IMR-90 (cell line): ENCODE measurements at places on chromosomes 13 and 19. TPM values are rescaled to one million over a fixed set of nuclear protein-coding genes. Genes with fewer than 3 reads are reported as not detected.

PCDH20 gene
- not detected in 2 replicates for total RNA-seq

FOXA3 gene
- total RNA-seq: not detected in 2 replicates

PSG4 gene
- total RNA-seq: 87.5 and 106 TPM in 2 replicates

GPR12 gene
- total RNA-seq: not detected in 2 replicates

NLRP11 gene
- total RNA-seq: not detected in 2 replicates

DNA sequence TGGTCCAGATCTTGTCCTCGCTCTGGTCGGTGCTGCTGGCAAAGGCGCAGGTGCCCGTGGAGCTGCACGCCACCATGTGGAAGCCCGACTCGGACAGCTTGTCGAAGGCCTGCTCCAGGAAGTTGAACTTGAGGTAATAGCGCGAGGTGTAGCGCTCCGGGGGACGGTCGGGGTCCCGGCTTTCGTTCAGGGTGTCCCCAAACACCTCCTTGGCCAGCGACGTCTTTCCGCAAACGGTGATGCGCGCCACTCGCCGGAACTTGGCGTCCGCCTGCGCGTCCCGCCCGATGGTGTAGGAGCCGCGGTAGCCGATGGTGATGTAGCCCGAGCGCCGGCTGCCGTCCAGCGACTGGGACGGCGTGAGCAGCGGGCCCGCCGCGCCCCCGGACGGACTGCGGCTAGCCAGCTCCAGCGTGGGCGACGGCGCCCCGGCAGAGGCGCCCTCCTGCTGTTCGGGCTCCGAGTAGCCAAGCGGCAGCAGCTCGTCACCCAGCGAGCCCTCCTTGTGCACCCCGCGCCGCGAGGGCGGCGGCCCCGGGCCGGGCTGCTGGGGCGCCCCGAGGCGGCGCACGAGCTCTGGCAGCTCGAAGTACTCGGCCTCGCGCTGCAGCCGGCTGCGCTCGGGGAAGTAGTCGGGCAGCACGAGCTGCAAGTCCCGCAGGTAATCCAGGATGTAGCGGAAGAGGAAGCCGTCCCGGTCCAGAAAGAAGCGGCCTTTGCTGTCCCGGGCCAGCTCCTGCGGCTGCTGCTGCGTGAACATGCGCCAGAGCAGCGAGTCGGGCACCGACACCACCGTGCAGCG lies 801 bp downstream of the KCTD12 start:
- peak; percentile 61 for DNase-seq

GRCh38 chr13:77323858-77324257 lies 3.0 kb downstream of the MYCBP2 start:
- DNase-seq: no peak

DNA sequence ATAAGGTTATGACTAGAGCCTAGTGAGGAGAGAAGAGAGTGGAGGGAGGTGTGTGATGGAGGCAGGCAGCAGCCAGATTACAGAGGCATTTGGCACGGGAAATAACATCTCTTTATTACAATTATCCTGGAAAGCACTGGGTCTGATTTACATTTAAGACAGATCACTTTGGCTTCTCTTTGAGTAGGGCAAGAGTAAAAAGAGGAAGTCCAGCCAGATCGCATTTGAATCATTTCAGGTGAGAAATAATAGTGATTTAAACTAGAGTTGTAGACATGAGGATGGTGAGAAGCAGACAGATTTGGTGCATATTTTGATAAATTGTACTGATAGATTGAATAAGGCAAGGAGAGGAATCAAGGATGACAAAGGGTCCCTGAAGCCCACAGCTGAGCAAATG lies 9.6 kb upstream of the SACS start:
- no peak for DNase-seq

DNA sequence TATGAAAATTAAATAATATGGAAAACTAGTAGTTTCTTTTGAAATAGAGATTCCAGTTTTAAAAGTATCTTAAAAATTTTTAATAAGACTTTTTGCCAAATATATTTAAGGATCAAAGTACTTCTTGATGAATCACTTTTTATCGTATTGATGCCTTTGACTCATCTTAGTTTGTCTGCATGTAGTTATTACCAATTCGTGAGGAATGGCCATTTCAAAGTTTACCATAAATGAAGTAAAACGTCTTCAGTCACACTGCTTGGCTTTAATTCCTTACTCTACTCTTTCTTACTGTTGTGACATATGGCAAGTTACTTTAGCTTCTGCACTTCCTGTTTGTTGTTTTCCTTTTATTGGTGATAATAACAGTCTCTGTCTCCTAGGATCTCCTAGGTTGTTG lies 38.3 kb downstream of the NDFIP2 start:
- DNase-seq: peak; percentile 46

DNA sequence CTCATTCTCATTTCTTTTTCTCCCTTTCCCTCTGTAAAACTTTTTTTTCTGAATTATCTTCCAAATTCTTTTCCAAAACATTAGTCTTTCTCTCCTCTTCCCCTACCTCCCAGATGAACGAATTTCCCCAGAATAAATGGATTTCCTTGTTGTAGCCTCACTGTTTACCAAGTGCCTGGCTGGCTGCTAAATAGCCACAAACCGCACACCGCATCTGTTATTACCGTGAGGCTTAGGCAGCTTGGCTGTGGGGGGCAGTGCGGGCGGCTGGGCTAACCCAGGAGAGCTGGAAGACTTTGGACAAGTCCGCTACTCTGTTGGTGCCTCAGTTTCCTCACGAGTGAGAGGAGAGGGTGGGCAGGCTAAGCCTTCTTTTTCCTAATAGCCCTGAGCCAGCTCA lies 10.7 kb downstream of the IL17D start:
- no peak for DNase-seq

DNA sequence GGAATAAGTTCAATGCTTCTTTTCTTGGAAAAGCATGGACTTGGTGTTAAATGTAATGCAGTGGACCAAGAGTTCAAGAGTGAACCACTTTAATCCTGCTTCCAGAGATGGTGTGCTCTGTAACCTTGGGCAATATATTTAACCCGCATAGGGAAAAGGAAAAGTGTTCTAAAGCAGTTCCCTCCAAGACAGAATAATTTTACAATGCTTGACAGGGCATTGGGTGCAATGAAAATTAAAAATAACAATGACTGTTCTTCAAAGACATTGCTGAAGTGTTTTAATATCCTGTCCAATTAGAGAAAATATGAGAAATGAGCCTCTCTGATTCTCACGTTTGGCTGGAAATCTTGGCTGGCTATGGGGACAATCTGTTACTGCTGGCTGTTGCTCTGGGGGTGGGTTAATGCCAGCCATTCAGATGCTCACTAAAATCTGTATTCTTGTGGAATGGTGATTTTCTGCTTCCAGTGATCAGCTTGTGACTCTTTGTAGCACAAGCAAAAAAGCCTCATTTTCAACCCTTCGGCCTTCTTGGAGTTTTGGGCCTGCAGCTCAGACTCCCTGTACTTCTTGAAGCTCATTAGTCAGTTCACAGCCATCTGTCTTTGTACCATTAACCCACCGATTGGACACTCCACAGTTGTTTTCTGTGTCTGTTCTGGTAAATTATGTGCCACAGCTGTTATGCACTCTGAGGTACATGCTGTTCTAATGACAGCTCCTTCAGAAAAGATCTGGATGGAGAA lies 310.6 kb downstream of the LMO7 start:
- no peak for DNase-seq

DNA sequence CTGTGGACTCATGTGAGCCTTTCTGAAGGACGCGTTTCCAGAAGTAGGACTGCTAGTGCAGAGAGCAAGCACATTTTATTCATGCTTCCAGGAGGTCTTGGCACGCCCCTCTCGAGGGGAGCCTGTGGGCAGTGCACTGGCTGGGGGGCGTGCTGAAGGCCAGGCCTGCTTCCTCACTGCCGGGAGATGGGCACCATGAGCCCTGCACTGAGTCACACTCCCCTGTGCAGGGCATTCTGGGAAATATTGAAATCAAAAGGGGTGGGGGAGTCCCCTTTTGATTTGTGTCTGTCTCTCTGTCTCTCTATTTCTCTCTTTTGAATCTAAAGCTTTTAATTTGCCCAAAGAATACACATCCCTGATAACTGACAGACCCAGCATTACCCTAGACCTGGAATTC lies 34.0 kb downstream of the DPF1 start:
- no peak for DNase-seq

DNA sequence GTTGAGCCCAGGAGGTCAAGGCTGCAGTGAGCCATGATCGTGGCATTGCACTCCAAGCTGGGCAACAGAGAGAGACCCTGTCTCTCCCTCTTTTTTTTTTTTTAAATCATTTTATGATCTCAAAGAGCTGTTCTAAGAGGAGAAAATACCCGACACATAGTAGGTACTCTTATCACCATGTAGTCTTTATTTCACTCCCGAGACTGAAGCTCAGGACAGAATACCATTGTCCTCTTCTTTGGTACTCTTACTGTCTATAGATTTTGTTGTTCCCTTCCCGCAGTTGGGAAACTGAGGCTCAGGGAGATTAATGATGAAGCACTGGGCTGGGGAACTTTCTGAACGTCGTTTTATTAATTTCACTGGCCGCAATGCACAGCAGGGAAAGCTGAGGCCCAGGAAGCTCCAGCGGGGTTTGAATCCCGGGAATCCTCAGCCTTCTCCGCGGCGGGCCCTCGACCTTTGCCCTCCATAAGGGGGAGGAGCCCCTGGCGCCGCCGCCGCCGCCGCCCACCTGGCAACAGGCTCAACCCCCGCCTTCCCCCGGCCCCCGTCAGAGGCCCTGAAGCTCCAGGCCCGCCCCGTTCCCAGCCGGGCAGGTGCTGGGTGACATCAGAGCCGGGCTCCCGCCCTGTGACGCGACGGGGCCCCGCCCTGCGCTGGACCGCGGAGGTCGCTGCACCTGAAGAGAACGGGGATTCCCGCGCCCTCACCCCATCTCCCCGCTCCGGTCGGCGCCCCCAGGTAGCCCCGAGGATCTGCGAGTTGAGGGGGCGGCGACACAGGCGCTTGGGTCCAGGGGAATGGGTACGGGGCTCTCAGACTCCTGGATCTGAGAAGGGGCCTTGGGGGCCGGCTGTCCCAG lies 1.6 kb downstream of the MYH14 start:
- DNase-seq: no peak

- DNase-seq: peak; percentile 86
Measured at GRCh38 chr13:107864543-107865317, 350.6 kb downstream of the LIG4 start.

GRCh38 chr13:102814025-102814607 lies 15.2 kb downstream of the BIVM start:
- no peak for DNase-seq
